ENCODE measurements at places on chromosomes 6 and 20.

GRCh38 chr6:93176070-93176469 lies 243.3 kb downstream of the EPHA7 start:
- no peak for DNase-seq

- no peak for DNase-seq
Measured at GRCh38 chr20:40895182-40895581, 133.4 kb upstream of the TOP1 start.

DNA sequence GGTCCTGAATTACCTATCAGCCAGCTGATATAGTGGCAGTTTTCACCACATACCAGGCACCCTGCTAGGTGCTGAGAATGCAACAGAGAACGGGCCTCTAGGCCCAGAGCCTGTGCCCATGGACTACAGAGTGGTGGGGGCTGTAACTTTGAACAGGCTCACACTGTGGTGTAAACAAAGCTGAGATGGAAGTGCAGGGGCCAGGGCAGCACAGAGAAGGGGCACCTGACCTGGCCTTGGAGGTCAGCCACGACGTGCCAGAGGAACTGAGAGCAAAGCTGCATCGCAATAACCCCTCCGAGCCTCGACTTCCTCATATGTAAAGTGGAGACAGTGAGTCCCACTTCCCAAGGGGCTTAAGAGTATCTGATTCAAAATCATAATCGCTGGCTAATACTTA lies 105.8 kb downstream of the MAFB start:
- no peak for DNase-seq

DNA sequence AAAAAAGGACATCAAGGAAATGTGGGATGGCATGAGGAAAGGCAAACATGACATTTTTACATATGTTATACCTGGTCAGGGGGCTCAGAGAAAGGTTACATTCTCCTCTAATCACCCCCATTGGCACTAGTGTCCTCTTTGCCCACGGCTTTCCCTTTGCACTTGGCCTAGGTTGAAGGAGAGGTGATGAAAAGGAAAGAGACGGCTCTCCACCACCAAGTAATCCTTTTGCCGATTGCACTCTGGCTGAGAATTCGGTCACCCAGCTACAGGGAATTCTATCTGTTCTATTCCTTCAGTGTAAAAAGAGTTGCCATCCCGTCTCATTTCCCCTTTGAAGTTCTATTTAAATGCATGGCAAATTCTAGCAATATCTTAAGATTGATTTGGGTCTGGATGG lies 10.4 kb downstream of the VGLL2 start:
- DNase-seq = no peak

DNA sequence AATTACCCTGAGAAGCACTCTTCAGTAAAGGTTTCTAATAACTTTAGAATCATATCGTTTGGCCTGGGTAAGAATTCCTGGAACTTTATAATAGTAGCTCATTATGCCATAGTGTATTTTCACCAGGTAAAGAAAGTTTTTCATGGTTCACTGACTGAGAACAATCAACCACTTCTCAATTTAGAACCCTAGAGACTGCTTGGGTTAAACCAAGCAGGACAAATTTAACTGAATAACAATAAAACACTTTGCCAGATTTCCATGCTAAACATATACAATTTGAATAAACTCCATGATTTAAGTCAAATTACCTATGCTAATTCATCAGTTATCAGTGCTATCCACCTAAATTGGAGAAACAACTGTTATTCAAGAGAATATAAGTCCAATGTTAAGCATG lies 99.4 kb downstream of the PLG start:
- no peak for DNase-seq

DNA sequence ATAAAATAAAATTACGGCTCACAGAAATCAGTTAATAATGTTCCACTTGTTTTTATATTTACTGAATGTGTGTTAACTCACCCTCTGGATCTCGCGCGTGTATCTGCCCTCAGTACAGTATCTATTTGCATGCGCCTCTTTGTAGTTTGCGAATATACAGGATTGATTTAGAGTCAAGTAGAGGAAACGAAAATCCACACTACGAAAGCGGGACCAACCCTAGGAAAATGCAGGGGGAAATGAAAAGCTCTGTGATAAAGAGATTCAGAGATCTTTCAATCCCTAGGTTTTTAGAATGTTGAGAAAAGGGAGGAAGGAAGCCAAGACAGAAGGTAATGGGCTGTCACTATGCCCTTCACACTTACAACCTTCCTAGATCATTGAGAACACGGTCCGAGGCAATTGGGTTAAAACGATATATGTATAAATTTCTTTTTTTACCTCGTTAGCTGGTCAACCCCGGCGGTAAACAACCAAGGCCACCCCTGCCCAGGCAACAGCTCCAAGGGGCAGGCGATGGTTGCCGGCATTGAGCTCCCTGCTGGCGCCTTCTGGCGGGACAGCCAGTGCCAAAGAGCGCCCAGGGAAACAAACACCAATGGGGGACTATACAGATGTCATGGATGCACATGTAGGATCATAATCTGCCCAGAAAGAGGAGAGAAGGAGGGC lies 792 bp upstream of the FUT9 start:
- no peak for DNase-seq

DNA sequence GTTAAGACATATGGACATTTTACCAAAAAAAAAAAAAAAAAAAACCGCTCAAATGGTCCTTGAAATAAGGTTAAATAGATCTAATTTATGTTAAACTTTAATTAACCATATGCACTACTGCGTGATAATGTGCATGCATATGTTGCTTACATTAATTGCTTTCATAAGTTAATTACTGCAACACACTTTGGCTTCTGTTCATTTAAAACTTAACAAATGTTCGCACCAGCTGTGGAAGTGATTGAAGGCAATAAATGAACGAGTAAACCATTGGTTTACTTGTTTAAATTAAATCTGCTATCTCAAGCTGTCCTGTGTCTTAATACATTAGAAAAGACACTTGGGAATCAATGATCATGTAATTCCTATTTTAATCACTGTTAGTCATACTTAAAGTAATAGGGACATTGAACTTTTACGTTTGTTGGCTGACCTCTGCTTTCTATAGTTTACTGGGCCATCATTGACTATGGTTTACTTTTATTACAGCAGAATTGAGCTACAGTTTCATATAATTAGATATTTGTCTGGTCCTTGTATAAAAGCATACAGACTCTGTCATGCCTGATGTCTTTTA lies 294.7 kb downstream of the KHDC1L start:
- no peak for DNase-seq

DNA sequence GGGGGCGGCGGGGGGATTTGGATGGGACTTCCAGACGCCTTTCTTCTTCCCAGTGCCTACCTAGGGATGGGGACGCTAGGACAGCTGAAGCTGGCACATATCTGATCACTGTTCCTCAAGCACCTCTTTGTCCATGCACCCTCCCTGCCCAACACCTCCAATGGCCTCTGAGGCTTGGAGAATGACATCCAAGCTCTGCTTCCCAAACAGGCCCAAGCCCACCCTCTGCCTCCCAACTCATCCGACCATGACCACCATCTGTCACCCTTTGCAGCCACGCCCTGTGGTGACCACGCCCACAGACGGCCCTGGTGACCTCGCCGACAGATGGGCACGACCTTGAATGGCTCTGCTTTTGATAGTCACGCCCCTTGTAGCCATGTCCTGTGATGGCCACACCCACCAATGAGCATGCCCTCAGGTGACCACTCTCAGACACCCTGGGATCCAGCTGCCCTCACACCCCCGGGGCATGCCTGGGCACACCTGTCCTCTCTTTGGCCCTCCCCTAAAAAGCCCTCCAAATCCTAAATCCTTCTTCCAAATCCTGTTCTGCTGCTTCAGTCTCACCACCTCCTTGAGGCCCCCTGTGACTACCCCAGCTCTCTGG lies 51.0 kb downstream of the SSR1 start:
- peak; percentile 37 for DNase-seq

DNA sequence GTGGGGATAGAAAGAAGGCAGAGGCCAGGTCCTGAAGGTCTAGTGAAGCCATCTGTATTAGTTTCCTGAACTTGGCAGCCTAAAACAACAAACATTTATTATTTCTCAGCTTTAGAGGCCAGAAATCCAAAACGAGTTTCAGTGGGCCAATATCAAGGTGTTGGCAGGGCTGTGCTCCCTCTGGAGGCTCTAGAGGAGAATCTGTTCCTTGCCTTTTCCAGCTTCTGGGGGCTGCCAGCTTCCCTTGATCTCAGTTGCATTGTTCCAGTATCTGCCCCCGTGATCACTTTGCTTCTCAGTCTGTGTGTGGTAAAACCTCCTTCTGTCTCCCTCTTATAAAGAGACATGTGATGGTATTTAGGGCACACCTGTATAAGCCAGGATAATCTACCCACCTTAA lies 82.4 kb downstream of the MAFB start:
- DNase-seq = no peak

- DNase-seq = no peak
Measured at GRCh38 chr6:103799971-103800670, 1059.6 kb downstream of the HACE1 start.

- DNase-seq = no peak
Measured at GRCh38 chr6:95387845-95388244, 189.5 kb upstream of the MANEA start.

- peak; percentile 40 for DNase-seq
Measured at GRCh38 chr6:31597006-31597405, 4.2 kb upstream of the NCR3 start.

DNA sequence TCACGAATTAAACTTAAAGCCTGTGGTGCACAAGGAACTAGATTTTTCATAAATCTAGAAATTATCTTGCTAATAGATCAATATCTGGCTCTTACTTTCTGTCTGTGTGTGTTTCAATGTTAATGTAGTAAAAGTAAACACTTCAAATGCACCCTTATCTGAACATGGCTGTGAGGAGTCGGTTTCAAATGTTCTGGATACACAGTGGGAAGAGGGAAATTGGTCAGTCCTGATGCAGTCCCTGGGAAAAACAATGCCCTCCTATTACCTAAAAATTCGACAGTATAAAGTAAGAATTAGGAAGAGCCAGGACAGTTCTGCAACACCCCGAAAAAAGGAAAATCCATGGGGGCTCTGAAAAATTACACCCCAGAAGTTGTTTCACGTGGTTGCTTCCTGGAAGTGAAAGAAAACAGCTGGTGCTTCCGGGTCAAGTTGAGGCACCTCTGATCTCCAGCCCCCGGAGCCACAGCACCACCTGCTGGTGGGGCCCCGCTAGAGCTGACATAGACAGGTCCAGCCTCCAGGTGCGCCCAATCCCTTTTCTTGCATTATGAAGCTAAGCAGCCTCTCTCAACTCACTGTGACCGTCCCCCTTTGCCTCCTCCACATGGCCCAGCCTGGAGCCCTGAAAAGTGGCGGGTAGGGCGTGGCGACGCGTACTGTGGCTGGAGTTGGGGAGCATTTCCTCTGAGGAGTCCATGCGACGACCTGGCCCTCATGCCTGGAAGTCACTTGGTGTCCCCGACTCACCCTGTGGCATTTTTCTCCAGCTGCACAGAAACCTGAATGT lies 8.3 kb downstream of the SEMG2 start:
- peak; percentile 18 for DNase-seq

- no peak for DNase-seq
Measured at GRCh38 chr6:34098045-34098936, 47.6 kb downstream of the GRM4 start.

GRCh38 chr20:53226826-53227225 lies 254.7 kb downstream of the TSHZ2 start:
- no peak for DNase-seq

DNA sequence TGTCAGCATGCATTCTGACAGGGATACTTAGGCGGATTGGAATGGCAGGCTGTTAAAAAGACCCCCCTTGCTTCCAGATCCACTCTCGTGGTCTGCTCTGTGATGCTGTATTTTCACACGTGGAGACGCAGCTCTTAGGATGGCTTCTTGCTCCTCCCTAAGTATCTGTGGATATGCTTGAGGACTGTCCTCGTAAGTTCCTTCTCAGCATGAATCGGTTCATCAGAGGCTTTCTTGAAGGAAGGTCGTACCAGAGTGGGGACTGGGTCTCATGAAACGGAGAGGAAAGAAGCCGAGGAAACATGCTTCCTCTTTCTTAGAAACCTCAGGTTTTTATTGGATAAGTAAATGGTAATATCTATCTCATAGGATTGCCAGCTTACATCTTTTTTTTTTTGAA lies 220.4 kb downstream of the FARS2 start:
- no peak for DNase-seq

DNA sequence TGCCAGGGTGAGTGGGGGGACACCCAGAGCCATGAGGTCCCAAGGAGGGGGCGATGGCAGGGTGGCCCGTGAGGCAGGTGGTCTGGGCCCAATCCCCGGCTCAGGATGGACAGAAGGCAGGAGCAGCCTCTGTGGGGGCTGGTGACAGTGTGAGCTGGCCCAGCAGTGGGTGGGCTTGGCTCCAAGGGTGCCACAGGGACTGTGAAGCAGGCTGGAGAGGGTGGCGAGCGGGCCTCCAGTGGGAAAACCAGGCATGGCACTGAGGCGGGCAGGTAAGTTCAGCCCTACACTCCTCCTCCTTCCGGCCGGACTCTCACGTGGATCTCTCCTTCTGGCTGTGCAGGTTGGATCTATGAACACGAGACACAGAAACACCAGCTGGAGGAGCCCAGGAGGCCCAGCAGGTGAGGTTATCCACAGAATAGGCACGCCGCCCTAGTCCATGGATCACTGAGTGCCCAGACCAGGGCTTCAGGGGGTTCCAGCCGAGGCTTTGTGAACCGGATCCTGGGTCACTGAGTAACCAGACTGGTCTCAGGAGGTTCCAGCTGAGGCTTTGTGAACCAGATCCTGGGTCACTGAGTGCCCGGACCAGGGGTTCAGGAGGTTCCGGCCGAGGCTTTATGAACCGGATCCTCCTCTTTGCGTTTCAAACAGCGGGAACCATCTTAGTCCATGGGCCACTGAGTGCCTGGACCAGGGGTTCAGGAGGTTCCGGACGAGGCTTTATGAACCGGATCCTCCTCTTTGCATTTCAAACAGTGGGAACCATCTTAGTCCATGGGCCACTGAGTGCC lies 76.4 kb upstream of the BHLHE23 start:
- DNase-seq = no peak

GRCh38 chr6:16345449-16346330 lies 107.3 kb downstream of the GMPR start:
- DNase-seq = peak; percentile 82

DNA sequence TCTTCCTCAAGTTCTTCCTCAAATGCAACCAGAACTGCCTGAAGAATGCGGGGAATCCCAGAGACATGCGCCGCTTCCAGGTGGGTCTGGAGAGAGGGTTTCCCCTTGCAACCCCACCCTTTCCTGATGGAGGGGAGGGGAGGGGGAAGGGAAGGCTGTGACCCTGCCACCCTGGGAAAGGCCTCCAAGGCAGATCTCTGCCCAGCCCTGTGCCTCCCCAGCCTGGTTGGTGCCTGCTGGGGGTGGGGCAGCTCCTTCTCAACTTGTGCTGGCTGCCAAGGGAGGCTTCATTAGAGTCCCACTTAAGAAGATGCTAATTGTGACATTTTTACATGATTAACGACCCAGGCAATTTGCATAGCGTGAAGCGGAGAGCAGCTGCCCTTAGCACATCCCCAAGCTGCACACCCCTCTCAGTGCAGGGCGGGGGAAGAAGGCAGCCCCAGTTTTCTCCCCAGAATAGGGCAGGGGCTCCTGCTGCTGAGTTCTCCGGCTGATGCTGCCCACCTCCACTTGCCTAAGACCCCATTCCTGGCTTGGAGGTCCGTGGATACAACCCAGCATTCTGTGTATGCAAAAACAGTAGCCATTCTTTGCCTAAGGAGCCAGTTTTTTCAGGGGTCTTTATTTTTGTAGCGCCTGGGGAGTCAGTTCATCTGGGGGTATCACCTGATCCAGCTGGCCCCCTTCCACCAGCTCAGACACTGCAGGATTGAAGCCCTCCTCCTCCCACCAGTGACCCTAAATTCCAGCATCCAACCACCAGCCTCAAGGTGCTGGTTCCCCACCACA lies 51.7 kb downstream of the CPXM1 start:
- no peak for DNase-seq

- peak; percentile 74 for DNase-seq
Measured at GRCh38 chr6:43951063-43951755, 176.0 kb downstream of the MRPL14 start.

GRCh38 chr6:111474771-111475170 lies 8.2 kb downstream of the REV3L start:
- DNase-seq = no peak

All from Daoy (cell line).